ENCODE measurements at places on chromosomes 7 and 10.
A peak's percentile ranks its signal among the peaks of the same experiment; 100 is the strongest.

DNA sequence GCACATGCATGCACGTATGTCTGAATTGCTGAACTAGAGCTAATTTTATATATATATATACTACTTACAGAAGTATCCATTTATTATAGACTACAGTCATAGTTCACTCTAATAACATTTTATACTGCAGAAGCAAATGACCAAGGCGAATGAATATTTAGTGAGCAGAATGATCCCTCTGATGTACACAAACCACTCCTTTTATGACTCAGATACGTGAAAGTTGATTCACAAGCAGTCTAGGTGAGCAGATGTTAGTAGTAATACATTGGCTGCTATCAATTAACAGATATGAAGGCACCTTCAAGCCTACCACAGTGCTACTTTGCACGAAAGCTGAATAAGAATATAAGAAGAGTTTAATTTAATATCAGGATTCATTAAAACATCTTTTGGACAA lies 10.4 kb downstream of the GPAM start:
- no peak for DNase-seq

DNA sequence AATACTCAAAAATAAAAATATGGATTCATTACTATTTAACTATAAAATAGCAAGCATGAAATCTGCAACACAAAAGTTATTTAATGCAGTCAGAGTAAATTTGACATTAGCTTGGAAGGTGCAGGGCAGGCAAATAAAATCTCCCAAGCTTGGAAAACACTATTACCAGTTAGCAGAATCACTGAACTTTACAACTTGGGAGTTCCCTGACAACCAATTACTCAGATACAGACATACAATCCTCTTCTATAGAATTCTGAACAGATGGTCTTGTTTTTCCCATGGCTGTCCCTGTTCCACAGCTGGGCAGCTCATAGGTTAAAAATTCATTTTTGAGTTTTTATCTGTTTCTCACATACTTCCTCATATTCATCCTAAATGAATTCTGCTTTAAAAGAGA lies 1002.6 kb downstream of the SORCS3 start:
- DNase-seq: no peak

DNA sequence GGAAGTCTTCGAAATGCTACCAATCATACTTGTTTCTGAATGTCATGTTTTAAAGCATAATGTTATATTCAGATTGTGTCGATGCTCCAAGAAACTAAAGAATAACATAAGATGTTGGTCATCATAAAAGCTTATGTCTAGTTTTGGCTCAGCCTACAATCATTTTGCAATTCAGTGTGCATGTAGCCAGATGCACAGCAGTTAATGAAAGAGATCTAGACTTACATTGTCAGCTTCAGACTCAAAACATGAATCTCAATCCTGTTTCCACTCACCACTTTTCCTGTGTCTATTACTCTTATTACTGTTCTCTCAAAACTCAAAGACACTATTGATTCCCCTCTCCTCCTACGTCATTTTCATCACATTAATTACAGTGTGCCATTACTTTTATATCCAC lies 21.4 kb downstream of the TMEM196 start:
- peak; percentile 23 for DNase-seq

- peak; percentile 68 for DNase-seq
Observed at GRCh38 chr7:158829021-158829341, 328 bp downstream of the ESYT2 start.

GRCh38 chr10:413662-414071 lies 275.8 kb downstream of the DIP2C start:
- DNase-seq: no peak

DNA sequence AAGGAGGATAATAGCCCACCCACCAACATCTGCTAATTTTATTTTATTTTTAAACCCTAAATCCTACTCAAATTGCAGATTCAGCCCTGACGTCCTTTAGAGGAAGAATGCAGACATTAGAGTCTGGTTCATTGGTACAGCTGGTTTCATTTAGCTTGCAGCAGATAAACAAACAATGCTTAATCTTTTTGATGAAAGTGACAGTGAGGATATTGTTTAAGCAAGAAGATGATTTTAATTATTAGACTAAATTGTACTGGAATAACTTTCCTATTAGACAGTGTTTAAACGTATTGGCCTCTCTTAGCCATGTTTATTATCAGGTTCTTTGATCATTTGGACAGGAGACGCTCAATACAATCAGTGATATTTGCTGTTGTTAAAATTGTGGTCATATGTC lies 164.8 kb downstream of the CDK14 start:
- no peak for DNase-seq

DNA sequence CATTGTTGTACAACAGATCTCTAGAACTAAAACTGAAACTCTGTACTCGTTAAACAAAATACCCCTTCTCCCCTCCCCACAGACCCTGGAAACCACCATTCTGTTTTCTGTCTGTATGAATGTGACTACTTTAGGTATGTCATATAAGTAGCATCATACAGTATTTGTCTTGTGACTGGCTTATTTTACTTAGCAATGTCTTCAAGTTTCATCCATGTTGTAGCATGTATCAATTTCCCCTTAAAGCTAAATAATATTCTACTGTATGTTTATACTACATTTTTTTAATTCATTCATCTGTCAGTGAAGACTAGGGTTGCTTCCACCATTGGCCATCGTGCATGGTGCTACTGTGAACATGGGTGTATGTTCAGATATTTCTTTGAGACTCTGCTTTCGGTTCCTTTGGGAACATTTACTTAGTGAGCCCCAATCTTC lies 71.2 kb upstream of the RPA3 start:
- no peak for DNase-seq

DNA sequence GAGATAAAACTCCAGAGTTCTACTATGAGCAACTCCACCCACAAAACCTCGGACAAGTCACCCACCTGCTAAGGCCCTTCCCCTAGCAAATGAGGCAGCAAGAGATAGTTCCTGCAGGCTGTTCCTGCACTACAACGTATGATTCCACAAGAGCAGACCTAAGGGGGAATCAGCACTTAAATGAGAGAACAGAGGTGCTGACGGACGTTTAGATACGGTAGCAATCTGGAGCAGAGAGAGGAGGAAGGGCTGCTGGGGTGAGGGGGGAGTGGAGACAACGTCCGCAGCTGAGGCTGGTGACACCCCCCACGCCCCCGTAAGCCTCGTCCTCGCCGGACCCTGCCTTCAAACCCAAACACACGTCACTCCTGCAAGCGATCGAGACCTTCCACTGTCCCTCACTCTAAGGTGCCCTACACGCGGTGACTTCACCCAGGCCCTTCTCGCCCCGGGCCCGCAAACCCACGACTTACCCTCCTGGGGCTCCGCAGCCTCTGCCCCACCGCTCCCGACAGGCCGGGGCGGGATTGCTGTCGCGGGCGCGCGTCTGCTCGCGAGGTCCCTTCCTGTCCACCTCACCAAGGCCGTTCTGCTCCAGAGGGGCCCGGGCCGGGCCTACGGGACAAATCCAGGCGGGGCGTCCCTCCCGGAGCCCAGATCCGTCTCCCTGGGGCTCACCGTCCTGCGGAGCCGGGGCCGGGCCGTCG lies 635 bp downstream of the ZNF12 start:
- peak; percentile 13 for DNase-seq

GRCh38 chr7:42485301-42485766 lies 248.3 kb upstream of the GLI3 start:
- no peak for DNase-seq

- DNase-seq: peak; percentile 82
Observed at GRCh38 chr10:114541081-114541796, 116.8 kb downstream of the ABLIM1 start.

DNA sequence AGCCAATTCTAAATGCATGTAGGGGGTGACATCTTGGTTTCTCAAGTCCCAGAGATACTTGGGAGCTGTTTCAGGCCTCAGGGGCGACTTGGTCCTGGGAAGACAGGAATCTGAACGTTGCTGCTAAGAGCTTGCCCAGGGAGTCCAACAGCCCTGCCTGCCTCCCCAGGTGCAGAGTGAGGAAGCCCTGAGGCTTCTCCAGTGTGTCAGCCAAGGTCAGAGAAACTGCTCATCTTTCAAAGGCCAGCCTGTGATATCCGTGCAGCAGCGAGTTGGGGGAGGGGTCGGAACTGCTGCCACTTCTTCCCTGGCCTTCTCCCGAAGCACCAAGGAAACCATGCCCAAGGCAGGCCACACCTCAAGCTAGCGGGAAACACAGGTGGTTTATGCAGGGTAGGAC lies 9.7 kb downstream of the GDF2 start:
- no peak for DNase-seq

DNA sequence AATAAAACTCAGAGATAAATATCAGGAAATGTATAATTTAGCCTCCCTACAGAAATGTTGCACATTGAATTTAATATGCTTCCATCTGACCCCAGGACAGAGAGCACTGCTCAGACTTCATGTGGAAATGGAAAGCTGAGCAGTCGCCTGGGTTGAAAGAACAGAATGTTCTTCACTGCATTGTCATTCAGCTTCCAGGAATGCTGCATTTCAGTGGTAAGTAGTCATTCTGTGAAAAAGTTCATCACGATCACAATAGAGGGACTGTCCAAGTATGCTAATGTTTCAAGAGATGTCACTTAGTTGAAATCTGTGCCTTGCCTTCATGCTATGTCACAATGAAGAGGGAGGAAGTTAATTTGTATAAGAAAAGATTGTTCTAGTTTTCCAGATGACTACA lies 147.3 kb downstream of the NRCAM start:
- DNase-seq: peak; percentile 14

DNA sequence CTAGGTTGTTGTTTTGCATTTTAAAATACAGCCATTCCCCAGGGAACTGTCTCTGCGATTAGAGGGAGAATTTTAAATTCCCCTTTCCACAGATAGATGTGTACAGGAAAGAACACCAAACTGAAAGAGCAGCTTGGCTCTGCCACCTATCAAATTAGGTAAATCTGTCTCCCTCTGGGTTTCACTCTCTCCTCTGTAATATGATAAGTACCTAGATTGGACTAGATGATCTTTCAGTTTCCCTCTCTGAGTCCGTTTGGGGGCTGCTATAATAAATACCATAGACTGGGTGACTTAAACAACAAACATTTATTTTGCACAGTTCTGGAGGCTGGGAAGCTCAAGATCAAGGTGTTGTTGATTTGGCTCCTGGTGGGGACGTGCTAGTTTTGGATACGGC lies 186.0 kb downstream of the KIF20B start:
- no peak for DNase-seq

DNA sequence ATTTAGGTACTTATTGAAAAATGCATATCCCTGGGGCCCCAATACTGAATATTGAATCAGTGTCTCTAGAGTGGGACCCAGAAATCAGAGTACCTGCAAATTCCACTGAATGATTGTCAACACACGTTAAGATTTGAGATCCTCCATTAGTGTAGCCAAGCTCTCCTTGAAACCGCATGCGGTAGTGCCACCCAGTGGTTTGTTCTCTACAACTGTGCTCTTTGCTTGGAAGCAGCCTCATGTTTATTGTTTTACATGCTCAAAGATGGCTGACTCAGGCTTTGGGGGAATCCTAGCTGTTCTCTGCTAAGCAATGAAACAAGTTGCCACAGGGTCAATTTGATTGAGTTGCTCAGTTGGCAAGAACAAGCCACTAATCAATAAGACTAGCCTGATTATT lies 340.2 kb upstream of the CELF2 start:
- peak; percentile 48 for DNase-seq

- DNase-seq: no peak
Observed at GRCh38 chr10:34704526-34705184, 110.4 kb downstream of the PARD3 start.

DNA sequence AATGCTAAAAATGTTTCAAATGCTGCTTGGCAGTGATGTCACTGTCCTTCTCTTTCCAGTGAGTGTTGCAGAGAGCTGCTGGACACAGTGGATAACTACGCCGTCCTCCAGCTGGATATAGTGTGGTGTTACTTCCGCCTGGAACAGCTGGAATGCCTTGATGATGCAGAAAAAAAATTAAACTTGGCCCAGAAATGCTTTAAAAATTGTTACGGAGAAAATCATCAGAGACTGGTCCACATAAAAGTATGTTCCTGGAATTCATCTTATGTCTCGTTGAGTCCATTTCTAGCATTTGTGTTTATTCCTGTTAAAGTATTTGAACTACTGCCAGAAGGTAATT lies 25.2 kb downstream of the NUB1 start:
- DNase-seq: no peak

DNA sequence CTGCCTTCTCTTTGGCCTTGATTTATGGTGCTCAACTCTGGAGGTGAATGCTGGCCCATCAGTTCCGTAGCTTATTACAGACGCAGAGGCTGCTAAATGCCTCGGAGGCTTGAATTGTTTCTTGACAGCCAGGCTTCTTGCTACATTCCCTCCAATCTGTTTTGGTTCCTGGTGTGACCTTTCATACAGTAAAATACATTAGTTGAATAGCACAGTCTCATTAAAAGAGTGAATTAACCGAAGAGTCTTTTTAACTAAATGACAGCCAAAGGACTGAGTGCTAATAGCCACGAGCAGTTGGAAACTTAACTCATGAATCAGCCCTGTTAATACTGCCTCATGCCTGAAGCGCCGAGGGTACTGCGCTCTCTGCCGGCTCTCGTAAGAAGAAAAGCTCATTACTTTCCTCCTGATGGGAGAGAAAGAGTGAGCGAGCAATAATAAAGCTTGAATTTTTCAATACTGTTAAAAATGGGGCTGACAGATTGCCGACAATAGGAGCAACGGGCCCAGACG lies 236.4 kb upstream of the GPR26 start:
- no peak for DNase-seq

GRCh38 chr7:45181991-45182855 lies 24.6 kb downstream of the RAMP3 start:
- DNase-seq: no peak

DNA sequence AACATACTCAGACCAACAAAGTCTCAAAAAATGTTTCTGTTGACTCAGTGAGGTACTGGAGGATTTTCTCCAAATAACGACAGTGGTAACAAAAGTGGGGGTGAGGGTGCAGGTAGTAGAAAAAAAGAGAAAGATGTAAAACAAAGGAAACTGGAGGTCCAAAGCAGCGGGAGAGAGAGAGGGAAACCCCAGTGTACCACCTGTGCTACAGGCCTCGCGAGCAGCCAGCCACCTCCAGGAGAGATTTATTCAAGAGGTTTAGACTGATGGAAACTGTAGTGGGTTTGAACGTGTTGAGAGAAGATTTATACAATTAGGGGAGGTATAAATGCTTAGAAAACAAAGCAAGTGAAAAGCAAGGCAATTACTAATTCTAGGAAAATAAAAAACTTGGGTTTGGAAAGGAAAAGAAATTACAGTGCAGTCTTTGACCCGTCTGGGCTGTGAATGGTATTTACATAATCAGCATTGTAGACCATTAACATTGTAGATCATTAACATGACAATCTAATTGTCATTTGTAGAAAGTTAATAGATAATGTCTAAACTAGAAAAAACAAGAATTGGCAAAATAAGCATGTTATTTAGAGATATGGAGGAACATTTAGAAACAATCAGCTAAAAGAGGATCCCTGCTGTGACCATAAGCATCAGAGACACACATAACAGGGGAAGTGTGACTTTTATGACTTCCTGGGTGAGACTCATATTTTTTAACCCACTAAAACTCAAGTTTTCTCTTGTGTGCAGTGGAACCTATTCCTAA lies 180.0 kb downstream of the RELN start:
- no peak for DNase-seq

Data from activated CD4-positive, alpha-beta T cell treated with anti-CD3 and anti-CD28 coated beads, Interleukin-2, Interleukin-4, amounts not matched to agents 100 ng/mL and 50 ng/mL, durations not matched to agents 16 hours and 8 hours (primary cell).